ENCODE measurements at places on chromosomes 11 and 22.

DNA sequence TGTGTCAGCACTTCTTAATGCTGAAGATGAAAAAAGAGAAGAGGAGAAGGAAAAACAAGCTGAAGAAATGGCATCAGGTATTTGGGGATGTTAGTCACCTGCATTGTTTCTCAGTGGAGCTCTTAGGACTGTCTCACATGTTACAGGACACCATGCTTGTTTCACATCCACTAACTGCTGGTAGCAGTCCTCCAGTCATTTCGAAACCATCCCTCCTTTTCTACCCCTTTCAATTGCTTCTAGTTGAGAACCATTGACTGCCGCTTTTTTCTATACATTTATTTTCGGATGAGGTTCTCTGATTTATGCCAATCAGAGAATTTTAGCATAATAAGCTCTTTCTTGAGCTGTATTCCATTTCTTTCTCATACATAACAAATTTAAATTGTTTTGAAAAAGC lies 21.5 kb downstream of the BIRC2 start:
- no peak for DNase-seq

GRCh38 chr11:61602775-61603569 lies 22.1 kb upstream of the SYT7 start:
- DNase-seq: no peak

DNA sequence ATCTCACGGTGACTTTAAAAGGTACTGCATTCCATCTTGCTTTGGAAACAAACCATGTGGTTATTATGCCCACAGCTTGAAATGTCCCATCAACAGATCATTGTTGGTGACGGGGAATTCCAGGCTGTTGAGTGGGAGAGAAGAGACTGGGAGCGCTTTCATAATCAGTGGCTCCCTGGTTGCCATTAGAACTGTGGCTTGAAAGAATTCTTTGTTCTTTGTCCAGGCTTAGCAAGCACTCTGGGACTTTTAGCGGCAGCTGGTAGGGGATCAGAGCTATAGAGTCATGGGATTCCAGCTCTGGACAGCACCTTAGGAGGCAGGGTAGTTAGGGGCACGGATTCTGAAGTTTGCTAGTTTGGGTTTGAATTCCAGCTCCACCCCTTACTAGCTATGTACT lies 22.0 kb downstream of the MMP20 start:
- no peak for DNase-seq

DNA sequence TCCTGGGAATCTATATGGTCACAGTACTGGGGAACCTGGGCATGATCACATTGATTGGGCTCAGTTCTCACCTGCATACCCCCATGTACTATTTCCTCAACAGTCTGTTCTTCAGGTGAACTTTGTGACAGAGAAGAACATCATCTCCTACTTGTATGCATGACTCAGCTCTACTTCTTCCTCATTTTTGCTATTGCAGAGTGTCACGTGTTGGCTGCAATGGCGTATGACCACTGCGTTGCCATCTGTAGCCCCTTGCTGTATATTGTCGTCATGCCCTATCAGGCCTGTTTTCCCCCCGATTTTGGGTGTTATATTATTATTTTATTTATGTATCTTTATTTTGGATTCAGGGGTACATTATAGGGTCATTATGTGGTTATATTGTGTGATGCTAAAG lies 2.4 kb upstream of the OR8G1 start:
- DNase-seq: no peak

DNA sequence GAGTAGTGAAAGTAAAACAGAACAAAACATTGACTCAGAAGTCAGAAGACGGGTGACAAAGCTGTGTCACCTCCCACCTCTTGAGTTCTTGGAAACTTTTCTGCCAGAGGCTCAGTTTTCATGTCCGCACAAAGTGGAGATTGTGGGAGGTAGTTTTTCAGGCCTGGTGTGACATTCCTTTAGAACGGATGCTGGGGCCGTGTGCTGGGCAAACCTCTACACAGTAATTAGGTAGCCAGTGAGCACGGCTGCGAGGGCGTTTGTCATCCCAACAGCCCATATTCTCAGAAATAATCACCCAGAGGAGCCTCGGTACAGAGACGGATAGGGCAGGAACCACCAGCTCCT lies 1054.4 kb downstream of the TBC1D22A start:
- no peak for DNase-seq

All from activated T-cell treated with anti-CD3 and anti-CD28 coated beads, Interleukin-2, amount 50 U/mL, for 48 hours (primary cell).